GM23338 (cell line): ENCODE measurements at places on chromosomes 13 and 19.

DNA sequence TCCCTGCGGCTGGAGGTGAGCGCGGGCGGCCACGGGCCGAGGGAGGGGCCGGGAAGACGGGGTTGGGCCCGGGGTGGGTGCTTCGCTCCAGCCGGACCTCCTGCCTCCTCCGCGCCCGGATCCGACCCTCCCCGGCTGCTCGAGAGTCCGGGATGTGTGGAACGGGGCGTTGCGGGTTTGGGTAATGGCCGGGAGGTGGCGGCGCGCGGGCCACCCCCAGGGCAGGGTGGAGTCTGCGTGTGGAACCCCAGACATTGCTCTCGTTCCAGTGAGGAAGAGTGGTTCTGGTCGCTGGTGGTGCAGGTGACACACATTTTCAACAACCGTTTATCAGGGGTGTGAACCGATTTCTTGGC is 38.8 kb downstream of the ARHGEF7 start:
- DNase-seq = peak; percentile 66

- DNase-seq = no peak
Observed at GRCh38 chr13:60838581-60838980, 441.6 kb downstream of the TDRD3 start.

DNA sequence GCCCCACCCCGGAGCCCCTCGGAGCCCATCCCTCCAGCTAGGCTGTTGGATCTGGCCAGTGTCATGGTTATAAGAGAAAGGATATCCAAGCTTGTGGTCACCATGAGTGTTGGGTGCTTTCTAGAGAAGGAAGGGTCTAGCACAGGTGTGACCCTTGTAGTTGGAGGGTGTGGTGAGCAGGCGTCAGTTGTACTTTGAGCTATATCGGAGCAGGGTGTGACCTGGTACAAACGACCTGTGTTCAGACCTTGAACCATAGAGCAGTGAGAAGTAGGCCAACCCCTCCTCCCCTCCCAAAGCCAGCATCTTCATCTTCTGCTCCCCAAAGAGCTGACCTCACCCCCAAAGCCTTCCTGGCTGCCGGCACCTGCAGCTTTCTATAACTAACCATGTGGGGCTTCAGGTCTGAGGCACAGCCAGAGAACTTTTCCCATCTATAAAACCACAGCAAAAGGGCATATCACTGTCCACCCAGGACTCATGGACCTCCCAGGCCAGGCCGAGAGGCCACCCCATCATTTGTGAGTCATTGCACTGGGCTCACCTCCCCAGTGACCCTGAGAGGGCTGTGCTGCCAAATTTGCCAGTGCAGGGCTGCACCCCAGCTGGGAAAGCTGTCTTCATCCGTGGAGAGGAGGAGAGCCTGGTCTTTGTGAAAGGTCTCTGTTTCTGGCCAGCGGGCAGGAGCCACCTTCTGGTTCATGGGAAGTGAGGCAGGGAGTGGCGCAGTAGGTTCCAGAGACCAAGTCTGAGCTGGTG is 14.2 kb downstream of the RAB8A start:
- DNase-seq = no peak

- DNase-seq = no peak
Observed at GRCh38 chr13:79434556-79434955, 28.5 kb upstream of the RBM26 start.

DNA sequence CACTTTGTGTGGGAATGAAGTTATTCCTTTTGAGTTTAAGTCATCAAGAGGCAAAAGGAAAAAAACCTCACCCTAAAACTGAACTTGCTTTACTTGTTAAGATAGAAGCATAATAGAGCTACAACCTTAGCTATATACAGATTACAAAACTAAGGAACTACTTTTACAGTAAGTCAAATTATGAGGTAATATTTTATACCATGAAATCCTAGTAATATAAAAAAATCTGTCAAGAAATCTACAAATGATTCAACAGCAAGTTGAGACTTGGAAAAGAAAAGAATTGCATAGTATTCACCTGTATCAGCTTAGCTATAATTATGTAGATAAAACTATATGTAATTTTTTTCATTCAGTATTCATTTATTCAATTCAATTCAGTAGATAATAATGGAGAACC is 335.3 kb downstream of the KLF5 start:
- no peak for DNase-seq

GRCh38 chr19:48239582-48240141 is 16.1 kb downstream of the CARD8 start:
- no peak for DNase-seq

- no peak for DNase-seq
Observed at GRCh38 chr19:46283771-46284170, 13.1 kb upstream of the HIF3A start.

DNA sequence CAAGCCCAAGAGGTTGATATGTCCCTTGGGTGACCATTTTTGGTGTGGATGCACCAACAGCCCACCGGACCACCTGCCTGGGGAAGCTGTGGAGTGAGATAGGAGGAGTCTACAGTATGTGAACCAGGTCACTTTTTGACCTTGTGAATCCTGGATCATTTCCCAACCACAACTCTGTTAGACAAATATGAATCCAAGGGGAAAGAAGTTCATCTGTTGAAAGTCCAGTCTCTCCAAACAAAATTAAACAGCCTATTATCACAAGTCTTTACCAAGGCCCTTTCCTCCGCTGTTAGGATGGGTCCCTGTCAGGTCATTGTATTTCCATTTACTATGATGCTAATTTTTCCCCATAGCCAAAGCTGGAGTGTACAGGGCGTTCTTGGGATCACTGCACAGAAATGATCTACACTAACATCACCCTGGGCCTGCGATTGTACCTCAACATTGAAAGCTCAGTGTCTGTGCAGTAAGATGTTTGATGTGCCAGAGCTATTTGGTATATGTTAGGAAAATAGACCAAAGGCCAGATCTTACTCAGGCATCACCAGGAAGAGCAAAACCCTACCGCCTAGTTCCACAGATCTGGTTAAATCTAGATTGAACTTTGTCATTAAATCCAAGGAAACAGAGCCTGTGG is 117.1 kb downstream of the STARD13 start:
- DNase-seq = no peak
